ENCODE measurements at places on chromosomes 11 and 22.

GRCh38 chr22:24523873-24524272 lies 28.7 kb downstream of the UPB1 start:
- no peak for DNase-seq

DNA sequence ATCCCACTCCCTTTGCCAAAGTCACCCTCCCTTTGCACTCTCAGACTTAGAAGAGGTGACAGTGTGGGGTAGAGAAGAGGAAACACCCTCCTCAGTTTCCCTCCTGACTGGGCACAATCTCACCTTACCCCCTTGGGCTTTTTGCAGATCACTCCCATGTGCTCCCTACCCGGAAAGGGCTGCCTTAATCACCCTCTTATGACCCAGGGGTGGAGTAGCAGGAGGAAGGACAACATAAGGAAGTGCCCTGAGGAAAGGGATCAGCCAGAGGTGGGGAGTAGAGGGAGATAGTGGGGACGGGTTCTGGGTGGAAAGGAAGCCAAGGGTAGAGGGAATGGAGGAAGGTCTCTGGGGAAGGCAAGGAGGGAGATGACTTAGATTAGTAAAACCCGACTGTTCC lies 52.0 kb downstream of the NRXN2 start:
- DNase-seq = no peak

DNA sequence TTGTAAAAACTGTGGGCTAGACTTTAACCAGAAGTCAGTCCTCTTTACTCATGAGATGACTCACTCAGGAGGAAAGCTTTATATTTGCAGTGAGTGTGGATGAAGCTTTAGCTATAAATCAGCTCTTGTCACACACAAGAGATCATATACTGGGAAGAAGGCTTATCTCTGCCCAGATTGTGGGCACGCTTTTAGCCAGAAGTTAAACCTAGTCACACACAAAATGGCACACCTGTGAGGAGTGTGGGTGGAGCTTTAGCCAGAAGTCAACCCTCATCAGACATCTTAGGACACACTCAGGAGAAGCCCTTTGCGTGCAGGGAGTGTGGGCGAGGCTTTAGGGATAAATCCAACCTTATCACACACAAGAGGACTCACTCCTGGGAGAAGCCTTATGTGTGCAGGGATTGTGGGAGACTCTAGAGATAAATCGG lies 706.9 kb upstream of the LUZP2 start:
- no peak for DNase-seq

GRCh38 chr11:2711161-2711560 lies 11.4 kb upstream of the KCNQ1OT1 start:
- no peak for DNase-seq

DNA sequence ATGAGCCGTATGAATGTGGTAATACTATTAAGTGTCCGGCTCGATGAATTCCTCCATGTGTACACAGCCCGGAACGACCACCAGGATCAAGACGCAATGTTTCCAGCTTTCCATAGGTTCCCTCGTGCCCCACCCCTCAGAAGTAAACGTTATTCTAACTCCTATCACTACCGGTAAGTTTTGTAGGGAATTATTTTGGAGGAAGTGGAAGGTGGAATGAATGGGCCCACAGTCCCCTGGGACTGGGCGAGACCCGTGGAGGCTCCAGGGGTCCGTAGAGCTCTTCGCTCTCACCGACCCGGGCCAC lies 720 bp upstream of the FAR1 start:
- no peak for DNase-seq
